Colonic mucosa (tissue), 4 donors: ENCODE measurements at places on chromosomes 5 and 9. TPM values are rescaled to one million over a fixed set of nuclear protein-coding genes. Genes with fewer than 3 reads are reported as not detected.

Gene PCAT7
- total RNA-seq = 2.1 TPM

Gene PTGES
- total RNA-seq = 2.6 TPM

Gene OLFM1
- total RNA-seq = 3.8 TPM

Gene RFX3
- 9.8 TPM for total RNA-seq

Gene PRRX2
- 0.64 TPM for total RNA-seq

Gene IFNA4
- not detected for total RNA-seq

Gene ZNF366
- 0.47 TPM for total RNA-seq

Gene C5
- 1.5 TPM for total RNA-seq

Gene NEURL1B
- total RNA-seq = 99.9 TPM

Gene TSSK1B
- total RNA-seq = not detected

Gene SLCO6A1
- not detected for total RNA-seq

Gene OGN
- 3.2 TPM for total RNA-seq

Gene DOCK8
- total RNA-seq = 5.8 TPM

Gene THG1L
- 15.9 TPM for total RNA-seq

Gene CDH10
- total RNA-seq = 0.13 TPM

Gene DCAF12
- 41.5 TPM for total RNA-seq

Gene GBGT1
- total RNA-seq = 4.6 TPM

Gene COMMD10
- total RNA-seq = 24.8 TPM

Gene KCNT1
- not detected for total RNA-seq

Gene CCDC152
- 0.27 TPM for total RNA-seq

Gene CAPSL
- total RNA-seq = not detected

Gene CEMIP2
- total RNA-seq = 72.7 TPM

Gene COL23A1
- total RNA-seq = 0.37 TPM
